ENCODE measurements at places on chromosomes 2 and 18.

DNA sequence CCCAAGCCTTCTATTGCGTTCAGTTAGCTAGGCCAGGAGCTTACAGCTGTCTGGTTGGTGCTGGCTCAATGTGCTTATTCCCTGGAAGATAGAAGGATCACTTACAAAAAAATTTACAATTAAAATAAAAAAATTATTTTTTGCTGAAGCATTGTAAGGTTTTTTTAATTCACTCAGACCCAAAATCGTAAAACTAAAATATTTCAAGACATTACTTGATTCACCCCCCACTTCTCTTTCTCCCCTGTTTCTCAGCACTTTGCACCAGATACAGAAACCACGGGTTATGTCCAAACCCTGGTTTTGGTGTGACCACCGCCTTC lies 911 bp upstream of the PTPRM start:
- no peak for DNase-seq

DNA sequence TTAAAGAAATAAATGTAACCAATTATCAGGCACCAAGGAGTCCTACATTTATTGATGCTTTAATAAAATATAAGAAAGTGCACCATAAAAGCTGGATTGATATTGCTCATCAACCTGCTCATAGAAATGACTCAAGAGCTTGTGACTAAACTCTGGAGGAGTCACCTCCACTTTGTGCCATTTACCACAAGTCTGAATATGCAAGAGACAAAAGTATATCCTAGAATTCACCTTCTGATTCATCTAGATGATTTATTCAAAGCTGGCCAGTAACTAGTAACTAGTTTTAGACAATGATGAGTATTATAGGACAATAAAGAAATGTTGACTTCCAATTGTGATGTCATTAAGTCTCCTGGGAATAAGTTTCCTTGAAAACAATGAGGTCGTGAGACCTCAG lies 146.0 kb upstream of the SOX11 start:
- no peak for DNase-seq

- DNase-seq: no peak
Measured at GRCh38 chr2:117512307-117512706, 302.2 kb upstream of the DDX18 start.

DNA sequence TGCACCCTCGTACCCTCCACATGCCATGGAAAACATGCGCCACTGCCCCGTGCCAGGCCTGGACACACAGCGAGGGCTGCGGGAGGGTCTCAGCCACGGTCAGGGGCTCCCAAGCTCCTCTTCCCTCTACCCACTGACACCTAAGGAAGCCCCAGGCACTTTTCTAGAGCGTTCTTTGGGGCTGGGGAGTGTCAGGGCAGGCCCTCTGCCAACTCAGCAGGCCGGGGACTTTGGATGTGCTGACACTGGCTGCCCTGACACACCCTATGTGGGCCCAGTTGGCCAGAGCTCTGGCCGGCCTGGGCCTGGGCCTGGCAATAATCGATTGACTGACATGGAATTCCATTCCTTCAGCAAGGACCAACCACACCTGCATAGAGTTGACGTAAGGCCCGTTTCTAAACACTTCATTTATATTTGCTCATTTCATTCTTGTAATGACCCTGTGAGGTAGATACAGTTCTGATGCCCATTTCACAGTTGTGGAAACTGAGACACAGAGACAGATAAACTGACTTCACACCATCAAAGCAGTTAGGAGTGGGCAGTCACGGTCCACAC lies 70.5 kb downstream of the ZFP36L2 start:
- no peak for DNase-seq

GRCh38 chr2:78707776-78708386 lies 317.6 kb upstream of the REG3G start:
- no peak for DNase-seq

GRCh38 chr2:56476509-56477071 lies 292.8 kb downstream of the CCDC85A start:
- DNase-seq: no peak

GRCh38 chr2:119222863-119223520 lies 642 bp upstream of the STEAP3 start:
- DNase-seq: no peak

DNA sequence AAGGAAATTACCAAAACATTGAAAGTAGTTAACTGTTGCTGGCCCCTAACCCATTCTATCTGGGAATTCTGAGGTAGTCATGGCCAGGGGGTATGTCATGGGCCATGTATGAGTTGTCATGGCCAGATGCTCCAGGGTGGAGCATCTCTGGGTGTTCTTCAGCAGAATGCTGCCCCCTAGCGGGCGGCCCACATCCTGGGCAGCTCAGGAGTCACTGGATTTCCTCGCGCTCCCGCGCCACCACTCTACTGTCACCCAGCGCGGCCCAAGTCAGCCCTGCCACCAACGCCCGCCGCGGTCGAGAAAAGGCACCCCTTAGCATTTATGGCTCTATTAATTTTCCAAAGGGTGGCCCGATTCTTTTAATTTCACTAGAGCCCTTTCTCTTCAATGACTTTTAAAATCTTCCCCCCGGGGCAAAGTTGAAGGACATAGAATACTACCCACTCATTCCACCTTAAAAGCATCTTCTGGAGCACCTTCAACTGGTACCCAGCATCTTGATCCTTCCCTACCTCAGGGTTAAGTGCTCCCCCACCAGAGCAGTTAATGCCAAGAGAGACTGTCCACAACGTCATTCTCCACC lies 41.6 kb downstream of the PKDCC start:
- peak; percentile 30 for DNase-seq

DNA sequence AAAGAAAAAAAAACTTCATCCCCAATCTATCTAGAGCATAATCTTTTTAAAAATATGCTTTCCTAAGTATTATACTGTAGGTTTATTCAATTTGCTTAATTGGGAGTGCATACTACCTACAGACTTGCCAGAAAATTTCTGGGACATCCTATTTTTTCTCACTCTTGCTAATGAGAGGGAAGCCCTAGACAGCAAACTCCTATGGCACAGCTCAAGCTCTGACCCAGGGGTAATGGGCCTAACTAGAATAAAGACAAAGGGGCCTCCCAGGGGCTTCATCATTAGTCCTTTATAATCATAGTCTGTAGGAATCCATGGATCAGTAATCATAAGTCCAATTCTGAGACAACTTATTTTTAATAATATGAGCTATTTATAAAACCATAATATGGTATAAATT lies 142.6 kb upstream of the ITGA4 start:
- no peak for DNase-seq

GRCh38 chr18:26135548-26135947 lies 1.9 kb downstream of the PSMA8 start:
- DNase-seq: no peak

GRCh38 chr2:75925331-75926024 lies 214.8 kb upstream of the GCFC2 start:
- no peak for DNase-seq

DNA sequence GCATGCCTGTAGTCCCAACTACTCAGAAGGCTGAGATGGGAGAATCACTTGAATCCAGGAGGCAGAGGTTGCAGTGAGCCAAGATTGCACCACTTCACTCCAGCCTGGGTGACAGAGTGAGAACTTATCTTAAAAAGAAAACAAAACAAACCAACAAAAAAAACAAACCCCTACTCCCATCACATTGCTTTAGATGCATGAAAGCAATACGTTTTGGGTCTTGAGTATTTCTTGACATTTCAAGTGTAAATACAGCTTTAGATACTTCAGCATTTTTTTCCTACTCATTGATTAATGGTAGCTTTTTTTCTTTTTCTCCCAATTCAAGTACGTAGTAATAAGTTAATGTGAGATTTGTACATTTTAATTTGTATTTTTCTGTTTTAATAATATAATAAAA lies 20.3 kb downstream of the RASGRP3 start:
- no peak for DNase-seq

DNA sequence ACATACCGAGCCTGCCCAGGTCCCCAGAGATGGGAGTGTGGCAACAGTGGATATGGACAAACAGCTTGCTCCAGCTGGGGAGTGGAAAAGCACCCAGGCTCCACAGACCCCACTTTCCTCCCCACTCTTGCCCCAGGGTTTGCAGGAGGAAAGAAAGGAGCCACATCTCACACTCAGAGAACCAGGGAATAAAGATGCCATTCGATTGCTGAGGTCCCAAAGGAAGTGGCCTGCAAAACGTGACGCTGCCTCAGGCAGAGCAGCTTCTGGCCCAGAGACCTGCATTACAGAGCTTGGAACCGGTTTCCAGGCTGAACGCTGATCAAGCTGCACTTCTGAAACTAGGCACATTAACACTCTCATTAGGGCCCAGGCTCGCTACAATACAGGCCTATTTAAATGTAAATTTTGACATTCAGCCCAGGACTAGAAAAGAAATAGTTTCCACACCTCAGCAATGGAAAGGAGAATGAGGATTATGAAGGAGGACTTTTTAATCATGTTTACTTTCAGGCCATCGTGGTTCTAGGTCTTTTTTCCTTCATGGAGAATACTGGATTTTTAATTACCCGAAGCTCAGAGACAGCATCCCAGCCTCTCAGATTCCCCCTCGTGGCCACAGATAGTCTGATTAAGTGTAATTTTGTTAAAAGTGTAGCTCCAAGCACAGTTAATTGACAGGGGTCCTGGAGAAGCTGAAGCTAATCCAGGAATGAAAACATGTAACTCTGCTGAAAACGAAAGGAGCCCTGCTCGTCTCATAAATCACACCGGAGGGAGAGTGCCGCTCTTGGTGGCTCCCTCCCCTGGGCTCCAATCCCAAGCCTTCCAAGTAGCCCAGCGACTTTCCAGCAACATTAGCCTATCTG lies 221.3 kb upstream of the RAB6C start:
- DNase-seq: no peak

- DNase-seq: no peak
Measured at GRCh38 chr2:122542236-122542635, 786.8 kb downstream of the TSN start.

DNA sequence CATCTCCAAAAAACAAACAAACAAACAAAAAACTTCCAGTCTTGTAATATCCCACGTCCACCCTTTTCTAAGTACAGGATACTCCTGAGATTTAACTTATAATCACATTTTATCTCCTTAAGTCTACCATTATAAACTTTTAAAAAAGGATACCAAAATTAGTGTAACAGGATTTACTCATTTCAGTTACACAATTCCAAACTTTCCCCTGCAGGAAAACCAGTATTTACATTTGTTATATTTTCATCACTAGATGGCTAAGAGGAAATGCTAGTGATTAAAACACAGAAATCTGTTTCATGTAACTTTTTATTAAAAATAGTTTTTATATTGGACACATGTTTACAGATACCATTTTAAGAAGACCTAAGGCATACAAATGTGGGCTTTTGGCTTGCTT lies 27.5 kb downstream of the CFAP36 start:
- DNase-seq: no peak

GRCh38 chr2:11976073-11976472 lies 229.6 kb downstream of the LPIN1 start:
- peak; percentile 20 for DNase-seq

DNA sequence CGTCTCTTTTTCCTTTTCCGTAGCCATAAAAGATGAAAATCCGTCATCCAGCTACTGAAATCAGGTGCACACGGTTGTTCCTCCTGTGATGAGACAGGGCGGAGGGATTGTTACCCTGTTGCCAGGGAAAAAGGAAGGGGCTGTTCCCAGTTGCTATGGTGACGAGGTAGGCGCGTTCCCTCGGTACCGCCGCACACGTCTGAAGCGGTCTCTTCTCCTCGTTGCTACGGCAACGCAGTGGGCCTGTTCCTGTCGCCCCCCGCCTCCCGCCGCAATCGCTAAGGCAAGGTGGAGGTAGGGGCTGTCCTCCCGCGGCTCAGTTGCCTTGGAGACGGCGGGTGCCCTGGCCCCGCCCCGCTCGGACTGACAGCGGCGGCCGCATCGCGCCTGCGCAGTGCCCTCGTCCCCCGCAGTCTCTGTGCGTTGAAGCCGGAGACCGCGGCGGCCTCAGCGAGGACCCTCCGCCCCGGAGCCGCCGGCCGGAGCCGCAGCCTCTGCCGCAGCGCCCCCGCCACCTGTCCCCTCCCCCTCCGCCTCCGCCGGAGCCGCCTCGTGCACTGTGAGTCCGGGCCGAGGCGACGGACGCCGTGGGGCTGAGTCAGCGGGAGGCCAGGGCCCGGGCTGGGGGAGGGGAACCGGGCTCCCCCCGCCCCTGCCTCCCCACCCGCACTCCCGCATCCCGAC lies at the start of gene MAPRE3:
TSS of gene MAPRE3 (plus strand) at position 394 of the 684 bp plus-strand sequence. CDS start 51,582 bp downstream, outside the sequence.
- peak; percentile 73 for DNase-seq

DNA sequence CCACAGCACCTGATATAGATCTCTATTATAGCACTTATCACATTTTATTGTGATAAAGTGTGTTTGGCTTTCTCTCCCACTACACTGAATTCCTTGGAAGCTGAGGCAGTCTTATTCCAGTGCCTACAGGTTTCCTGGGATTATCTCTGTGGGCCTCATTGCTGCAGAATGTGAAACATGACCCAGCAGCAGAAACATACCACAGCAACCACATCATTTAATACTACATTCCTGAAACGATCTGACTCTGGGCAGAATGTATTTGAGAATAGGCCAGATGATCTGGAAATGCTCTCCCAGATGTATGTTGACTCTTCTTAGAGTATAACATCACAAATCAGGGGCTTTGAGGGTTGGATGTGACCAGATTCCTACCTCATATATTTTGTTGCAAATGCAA lies 323.5 kb upstream of the TANK start:
- no peak for DNase-seq

DNA sequence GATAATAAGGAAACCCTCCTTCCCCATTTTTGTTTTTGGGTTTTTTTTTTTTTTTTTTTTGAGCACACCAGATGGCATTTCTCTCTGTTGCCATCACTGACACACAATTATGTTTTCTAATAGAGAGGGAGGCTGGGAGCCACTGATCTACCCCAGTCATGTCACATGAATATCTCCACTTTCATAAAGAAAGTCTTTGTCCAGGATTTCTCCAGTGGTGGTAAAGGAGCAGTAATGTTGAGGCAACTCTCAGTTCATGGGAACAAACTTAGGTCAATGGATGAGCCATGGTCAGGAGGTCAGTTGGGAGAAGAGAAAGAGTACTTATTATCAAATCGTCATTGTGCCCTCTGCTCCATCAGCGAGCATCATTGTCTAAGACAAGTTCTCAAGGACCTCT lies 603.7 kb downstream of the ARHGAP15 start:
- no peak for DNase-seq

- DNase-seq: no peak
Measured at GRCh38 chr2:74119339-74119738, 28.4 kb downstream of the BOLA3 start.

DNA sequence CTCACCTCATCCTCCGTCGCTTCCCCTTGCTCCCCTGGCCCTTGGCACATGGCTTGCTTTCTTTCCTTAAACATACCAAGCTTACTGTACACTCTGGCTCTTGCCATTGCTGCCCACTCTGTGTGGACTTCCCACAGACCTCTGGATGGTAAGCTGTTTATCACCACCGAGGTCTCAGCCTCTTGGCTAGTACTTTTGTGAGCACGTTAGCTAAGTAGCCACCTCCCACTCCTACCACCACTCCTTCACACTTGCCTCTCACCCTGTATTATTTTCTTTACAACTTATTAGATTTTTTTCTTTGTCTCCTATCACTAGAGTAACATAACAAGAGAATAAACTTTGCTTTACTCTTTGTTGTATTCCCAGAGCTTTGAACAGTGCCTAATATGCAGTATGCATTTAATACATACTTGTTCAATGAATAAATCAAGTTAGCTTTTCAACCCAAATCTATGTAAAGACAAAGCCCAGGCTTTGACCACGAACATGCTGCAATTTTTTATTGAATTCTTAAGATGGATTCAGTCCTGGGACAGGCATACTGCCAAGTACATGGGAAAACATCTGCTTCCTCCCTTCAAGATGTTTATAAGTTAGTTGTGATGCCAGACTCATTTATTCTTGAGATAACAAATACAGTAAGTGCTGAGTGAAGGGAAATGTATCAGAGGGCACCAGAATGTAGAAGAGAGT lies 25.0 kb upstream of the MSGN1 start:
- DNase-seq: no peak
